ENCODE measurements at places on chromosomes 5 and 9.

GRCh38 chr5:6847870-6848269 lies 134.6 kb downstream of the TENT4A start:
- no peak for DNase-seq

GRCh38 chr9:127027694-127028093 lies 94.7 kb downstream of the ANGPTL2 start:
- peak; percentile 76 for DNase-seq

DNA sequence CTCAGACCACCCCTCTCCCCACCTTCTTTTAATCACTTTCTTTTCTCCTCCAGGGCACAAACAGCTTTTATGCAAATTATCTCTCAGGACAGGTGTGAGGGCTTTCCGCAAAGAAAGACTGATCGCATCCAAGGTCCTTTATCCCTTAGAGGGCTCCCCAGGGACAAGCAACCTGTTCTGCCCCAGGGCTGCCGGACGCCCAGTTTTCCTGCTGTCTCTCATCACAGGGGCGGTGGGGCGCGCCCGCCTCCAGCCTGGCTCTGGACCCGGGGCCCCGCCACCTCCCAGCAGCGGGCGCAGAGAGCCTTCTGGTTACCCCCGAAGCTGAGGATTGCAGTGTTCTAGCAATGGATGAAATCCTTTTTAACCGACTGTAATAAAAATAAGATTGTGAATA lies 266.1 kb downstream of the CWC27 start:
- no peak for DNase-seq

DNA sequence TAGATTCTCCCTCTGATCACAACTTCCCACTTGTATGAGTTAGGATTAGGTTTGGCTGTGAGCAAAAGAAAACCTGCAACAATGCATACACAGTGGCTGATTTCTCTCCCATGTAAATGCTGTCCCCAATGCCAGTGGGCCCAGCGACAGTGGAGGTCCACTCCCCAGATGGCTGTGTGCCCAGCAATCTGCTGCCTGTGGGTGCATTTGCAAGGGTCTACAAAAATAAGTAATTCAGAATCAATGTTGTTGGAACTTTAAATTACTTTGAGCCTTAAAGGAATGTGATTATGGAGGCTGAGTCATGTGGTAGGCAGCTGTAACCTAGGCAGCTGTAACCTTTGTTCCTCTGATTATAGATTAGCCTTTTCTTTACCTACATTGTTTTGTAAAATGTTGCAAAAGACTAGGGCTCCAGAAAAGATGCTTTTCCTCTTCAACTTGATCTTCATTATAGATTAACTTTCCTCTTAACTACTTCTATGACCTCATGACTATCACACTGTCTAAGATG lies 14.2 kb upstream of the MXD3 start:
- DNase-seq: no peak

GRCh38 chr5:87210076-87210475 lies 57.6 kb upstream of the RASA1 start:
- no peak for DNase-seq

DNA sequence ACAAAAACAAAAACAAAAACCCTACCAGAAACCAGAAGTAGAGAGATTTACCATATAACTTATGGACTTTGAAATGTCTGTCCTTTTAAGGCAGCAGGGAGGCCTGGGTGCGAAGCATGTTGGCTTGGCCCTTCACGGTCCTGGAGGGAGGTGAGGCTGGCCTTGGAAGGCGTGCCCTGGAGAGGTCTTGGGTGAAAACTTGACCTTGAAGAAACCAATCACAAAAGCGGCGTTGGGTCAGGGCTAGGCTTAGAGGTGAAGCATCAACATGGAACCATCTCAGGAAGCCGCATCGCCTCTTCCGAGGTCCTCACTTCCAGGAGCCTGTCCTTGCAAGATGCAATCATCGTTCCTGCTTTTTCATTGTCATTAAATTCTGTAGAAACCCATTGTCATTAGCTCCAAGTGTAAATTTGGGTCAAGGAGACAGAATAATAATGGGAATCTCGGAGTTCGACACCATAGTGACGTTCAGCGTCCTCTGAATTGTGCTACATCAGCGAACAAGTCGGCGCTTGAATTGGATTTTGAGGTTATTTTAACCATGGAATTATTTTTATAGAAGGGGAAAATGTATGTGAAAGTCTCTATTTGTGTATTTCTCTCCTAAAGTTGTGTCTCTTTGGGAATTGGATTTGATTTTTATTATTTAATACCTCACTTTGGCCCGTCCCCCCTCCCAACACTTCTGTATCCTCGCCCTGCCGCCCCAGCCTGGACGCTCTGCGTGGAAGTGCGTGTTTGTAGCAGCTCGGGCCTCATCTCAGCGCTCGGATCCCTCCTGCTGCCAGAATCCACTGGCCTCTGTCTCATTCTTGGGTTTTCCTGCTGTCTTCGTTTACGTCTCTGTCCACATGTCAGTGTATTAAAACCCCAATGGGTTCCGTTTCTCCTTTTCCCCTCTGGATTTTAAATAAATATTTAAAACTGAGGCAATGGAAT lies 11.1 kb upstream of the ORM1 start:
- no peak for DNase-seq

GRCh38 chr5:33579789-33580188 lies 139.0 kb downstream of the TARS1 start:
- no peak for DNase-seq

- no peak for DNase-seq
These were observed 7.1 kb upstream of the PJA2 start for GRCh38 chr5:109416882-109417281.

- no peak for DNase-seq
These were observed 512 bp downstream of the GRIN3A start for GRCh38 chr9:101737705-101738565.

DNA sequence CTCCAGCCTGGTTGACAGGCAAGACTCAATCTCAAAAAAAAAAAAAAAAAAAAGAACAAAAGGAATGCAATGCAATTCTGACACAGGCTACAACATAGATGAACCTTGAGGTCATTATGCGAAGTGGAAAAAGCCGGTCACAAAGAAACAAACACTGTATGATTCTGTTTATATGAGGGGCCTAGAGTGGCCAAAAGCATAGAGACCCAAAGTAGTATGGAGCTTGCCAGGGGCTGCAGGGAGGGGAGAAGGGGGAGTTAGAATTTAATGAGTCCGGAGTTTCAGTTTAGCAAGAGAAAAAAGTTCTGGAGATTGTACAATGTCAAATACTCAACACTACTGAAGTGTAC lies 33.2 kb upstream of the ASS1 start:
- no peak for DNase-seq

- no peak for DNase-seq
These were observed 2.0 kb downstream of the CTNNAL1 start for GRCh38 chr9:109011231-109011671.

GRCh38 chr9:136389396-136389795 lies 10.6 kb downstream of the SNAPC4 start:
- no peak for DNase-seq

DNA sequence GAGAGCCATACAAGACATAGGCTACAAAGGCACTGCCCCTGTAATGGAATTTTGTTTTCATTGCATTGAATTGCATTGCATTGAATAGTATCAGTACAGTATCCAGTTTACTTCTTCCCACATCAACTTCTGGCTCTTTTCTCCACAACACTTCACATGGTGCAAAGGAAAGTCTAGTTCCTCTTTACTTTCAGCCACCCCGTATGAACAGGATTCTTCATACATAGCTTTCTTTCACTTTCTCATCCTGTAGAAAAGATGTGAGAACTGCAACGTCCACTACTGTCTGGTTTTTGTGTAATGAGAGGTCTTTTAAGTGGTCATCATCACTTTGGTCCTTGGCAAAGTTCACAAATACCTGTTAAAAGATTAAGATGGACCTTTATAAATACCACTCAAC lies 20.2 kb downstream of the NIPSNAP3B start:
- DNase-seq: no peak

DNA sequence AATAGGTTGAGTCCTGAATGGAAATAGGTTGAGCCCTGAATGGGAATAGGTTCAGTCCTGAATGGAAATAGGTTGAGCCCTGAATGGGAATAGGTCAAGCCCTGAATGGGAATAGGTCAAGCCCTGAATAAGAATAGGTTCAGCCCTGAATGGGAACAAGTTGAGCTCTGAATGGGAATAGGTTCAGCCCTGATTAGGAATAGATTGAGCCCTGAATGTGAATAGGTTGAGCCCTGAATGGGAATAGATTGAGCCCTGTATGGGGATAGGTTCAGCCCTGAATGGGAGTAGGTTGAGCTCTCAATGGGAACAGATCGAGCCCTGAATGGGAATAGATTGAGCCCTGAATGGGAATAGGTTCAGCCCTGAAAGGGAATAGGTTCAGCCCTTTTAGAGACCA lies 590.8 kb upstream of the ADAMTS16 start:
- DNase-seq: no peak

DNA sequence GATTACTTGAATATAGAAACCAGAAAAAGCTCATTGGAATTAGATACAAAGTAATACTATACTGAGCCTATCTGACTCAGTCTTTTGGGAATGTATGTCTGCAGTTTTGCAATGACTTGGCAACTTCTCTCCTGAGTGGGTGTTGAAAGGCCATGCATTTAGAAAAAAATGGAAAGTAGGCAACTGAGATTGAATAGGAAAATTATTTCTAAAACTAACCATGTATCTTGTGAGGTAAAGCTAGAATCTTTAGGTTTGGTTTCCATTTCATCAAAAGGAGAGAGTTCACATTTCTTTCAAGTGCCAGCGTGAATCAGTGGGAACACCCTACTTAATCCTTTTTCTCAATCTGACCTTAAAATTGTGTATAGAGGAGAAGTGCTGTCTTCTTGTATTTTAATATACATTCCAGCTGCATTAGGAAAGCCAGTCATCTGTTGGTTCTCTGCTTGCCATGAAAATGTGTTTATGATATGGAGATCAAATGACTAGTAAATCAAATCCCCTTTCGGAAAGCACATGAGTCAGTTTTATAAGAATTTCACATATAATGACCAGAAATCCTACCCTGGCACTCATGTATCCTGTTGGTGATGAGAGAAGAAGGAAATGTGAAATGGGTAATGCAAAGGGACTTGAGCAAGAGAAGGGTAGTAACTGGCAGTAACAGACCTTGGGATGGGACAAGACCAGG lies 30.4 kb downstream of the NFX1 start:
- DNase-seq: peak; percentile 90

- peak; percentile 60 for DNase-seq
These were observed 222.6 kb downstream of the ROR2 start for GRCh38 chr9:91727316-91727861.

DNA sequence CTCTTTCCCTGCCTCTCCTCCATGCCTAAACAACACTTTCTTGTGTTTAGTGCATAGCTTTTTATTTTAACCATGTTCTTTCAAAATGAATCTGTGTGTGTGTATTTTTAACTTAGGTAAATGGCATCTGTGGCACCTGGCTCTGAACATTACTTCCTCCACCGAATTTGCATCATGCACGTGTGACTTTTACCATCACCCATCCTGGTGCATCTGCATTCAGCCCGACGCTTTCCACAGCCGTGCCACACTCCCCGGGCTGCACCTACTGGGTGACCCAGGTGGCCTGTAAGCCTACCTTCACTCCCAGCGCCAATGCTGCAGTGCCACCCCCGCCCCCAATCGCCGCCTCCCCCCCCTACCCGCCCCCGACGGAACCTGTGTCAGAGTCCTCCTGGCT lies 12.7 kb upstream of the FCN1 start:
- DNase-seq: no peak

DNA sequence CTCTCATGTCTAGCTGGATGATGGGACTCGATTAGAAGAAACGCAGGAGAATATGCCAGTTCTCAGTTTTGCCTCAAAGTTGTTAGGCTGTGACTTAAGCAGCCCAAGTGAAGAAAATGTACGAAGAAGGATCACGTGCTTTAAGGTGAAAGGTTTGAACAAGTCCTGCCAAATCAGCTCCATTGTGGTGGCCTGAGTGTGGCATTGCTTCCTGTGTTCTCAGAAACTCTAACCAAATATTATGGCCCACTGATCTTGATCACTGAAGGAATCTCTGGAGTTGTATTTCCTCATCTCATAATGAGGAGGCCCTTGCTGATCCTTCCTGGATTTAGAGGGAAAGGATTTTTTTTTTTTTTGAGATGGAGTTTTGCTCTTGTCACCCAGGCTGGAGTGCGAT lies 44.0 kb downstream of the OTULIN start:
- DNase-seq: no peak

GRCh38 chr5:148793261-148793660 lies 33.1 kb upstream of the ADRB2 start:
- DNase-seq: no peak

DNA sequence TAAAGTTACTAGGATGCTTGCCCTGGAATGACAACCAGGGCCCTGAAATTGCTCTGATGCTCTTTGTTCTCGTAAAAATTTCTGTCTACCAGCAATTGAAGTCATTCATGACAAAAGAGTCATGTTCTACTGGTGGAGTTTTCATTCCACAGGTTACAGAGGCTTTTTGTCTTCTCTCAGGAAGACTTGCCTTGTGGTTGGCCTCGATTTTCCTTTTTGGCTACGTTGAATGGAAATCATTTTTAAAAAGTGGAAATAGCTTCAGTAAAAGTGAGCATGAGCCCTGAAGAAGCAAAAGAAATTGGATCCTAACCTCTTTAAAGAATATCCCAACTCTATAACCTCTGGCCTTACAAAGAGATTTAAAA lies 255.2 kb downstream of the AOPEP start:
- DNase-seq: no peak

Data from epithelial cell of esophagus (primary cell).